ENCODE measurements at places on chromosomes 3 and 15.

DNA sequence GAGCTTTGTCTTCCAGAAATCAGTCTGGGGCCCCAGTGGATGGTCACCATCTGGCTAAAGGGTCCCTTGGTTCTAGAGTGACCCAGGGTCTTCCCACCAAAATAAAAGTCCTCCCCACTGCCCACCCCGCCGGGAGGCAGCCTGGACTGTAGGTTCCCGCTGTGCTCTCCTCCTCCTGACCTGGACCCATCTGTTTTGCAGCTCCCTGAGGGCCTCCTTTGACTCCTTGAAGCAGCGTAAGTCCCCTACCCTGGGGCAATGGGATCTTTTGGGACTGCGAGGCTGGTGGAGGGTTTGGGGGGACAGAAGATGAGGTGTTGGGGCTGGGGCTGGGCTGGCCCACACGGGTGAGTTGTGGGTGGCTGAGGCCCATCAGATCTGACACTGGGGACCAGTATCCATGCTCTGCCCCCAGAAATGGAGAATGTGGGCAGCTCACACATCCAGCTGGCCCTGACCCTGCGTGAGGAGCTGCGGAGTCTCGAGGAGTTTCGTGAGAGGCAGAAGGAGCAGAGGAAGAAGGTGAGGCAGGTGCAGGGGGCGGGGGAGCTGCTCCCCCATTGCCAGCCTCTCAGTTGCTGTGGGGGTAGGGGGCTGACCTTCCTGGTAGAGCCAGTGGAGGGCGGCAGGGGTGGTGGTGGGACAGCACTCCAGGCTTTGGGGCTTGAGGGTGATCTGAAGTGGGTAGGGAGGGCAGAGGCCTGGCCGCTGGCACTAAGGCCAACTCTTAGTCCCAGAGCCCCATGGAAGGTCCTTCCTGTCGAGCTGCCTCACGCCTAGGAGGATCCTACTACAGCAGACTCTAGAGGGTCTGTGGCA is 30.4 kb downstream of the PSTPIP1 start:
- H3K4me1 ChIP-seq = peaks cover 31% of the 10 kb centered on the region
- H3K27ac ChIP-seq = peak overlapping the region; percentile 38
- H3K4me3 ChIP-seq = no peak overlapping the region
- no peak for DNase-seq

DNA sequence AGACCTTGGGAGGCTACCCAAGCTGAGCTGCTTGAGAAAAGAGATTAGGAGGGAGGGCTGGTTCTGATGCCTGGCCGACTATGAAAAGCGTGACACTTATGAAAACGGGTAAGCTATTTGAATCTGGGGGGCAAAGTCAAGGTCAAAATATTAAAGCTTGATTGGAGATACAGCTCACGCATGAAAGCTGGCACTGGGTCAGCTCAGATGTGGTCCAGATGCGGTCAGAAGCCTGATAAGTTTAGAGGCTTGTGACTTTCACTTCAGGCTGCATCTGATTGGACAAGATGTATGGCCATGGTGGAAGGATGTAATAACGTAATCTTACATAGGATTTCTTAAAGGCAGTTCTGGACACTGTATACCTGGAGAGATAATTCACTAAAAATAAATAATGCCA is 690.3 kb downstream of the NTRK3 start:
- no peak overlapping the region for H3K27ac ChIP-seq
- no peaks in the 10 kb centered on the region for H3K27me3 ChIP-seq
- no peak for DNase-seq
- no peaks in the 10 kb centered on the region for H3K36me3 ChIP-seq

GRCh38 chr15:47959617-47960413 is 161.0 kb upstream of the SLC24A5 start:
- H3K36me3 ChIP-seq = no peaks in the 10 kb centered on the region
- no peak overlapping the region for H3K27ac ChIP-seq
- no peak for DNase-seq
- no peaks in the 10 kb centered on the region for H3K4me1 ChIP-seq
- H3K4me3 ChIP-seq = no peak overlapping the region
- H3K27me3 ChIP-seq = no peaks in the 10 kb centered on the region

GRCh38 chr3:13013994-13014754 is 59.1 kb downstream of the IQSEC1 start:
- H3K4me3 ChIP-seq = peak overlapping the region; percentile 62
- peak overlapping the region; percentile 95 for H3K27ac ChIP-seq
- H3K27me3 ChIP-seq = no peaks in the 10 kb centered on the region
- H3K4me1 ChIP-seq = peaks cover 74% of the 10 kb centered on the region
- no peaks in the 10 kb centered on the region for H3K36me3 ChIP-seq

Data from effector memory CD4-positive, alpha-beta T cell (primary cell).